Activated CD8-positive, alpha-beta memory T cell treated with anti-CD3 and anti-CD28 coated beads for 1 hour (primary cell): ENCODE measurements at places on chromosomes 16 and 17.

DNA sequence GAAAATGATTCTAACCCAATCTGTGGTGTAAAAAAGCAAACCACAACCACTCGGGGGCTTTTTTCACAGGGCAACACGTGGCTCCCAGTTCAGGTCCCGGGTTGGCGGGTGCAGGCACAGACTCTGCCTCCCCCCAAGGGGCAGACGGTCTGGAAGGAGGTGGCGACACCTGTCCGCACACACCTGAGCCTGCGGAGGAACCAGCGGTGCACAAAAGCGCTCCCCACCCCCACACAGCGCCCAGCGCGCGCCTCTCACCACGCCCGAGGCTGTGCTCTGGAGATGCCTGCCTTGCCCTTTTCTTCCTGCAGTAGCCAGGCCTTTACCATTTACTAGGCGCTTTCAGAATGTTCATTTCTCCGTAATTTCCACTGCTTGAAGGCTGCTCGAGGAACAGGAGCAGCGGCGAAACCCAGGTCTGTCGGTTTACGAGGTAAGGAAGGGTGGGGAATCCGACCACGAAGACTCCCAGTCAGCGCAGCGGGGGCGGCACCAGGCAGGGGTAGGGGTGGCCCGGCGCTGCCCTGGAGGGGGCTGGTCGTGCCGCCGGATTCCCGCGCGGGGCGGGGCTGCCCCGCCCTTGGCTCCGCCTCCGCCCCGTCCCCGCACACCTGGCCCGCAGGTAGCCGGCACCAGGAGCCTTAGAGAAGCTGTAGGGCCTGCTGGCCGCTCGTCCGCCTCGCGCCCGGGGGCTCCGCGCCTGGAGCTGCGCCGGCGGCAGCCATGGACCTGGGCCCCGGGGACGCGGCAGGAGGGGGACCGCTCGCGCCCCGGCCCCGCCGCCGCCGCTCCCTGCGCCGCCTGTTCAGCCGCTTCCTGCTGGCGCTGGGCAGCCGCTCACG lies at the start of gene USP43:
TSS of gene USP43 (plus strand) at position 608 of the 842 bp plus-strand sequence. CDS start at position 724, 116 bp downstream.
- no peak for DNase-seq

DNA sequence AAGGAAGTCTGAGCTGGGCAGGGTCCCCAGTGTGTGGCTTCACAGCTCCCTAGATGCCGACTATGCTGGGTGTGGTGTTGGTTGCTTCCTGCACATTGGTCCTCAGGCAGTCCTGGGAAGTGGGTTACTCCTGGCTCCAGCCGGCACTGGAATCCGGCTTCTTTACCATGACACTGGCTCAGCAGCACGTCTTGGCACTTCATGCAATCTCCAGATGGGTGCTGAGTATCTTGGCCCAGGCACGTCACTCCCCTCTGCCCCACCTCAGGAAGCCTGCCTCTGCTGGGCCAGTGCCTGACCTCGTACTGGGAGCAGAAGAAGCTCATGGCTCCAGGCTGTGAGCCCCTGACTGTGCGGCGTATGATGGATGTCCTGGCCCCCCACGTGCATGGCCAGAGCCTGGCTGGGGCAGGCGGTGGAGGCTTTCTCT lies 24.5 kb downstream of the FCSK start:
- DNase-seq = no peak

DNA sequence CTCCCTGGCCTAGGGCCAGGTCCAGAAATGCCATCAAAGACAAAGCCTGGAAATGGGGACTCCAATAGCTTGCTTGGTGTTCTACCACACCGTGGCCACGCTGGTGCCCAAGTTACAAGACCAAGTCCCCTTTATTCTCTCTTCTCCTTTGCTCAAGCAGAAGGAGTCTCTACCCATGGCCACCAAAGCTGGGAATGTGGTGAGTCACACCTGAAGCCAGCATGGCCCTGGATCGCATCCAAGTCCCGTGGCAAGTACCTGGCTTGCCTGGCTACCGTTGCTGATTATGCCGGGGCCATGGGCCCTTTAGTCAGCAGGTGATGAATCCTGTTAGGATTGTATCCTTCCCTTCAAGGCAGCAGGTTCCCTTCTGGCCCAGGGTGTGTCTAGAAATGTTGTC lies 260.0 kb downstream of the HAPSTR1 start:
- no peak for DNase-seq

DNA sequence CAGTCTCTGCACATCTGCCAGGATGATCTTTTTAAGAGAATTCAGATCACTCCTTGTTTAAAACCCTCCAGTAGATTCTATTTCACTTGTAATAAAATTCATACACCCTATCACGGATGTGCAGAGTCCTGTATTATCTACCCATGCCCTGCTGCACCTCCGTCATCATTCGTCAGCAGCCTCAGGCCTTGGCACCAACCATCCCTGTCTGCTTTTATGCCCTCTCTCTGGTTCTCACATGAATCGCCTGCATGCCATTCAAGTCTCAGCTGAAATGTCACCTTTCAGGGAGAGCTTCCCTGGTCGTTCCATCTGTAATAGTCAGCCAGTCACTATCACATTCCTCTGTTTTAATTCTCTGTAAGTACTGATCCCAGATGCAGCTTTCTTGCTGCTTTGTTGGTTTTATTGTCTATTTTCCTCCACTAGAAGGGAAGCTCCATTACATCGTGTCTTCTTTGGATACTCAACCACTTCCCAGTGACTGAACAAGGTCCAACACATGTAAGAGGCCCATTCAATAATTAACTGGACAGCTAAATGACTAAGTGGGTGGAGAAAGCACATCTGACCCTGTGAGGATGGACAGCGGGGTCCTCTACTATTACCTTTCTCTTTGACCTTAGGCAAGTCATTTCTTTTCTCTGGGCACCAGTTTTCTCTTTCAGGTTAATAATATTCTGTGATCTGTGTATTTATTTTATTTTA lies 81.2 kb upstream of the GOT2 start:
- no peak for DNase-seq

- DNase-seq = no peak
Measured at GRCh38 chr17:78886954-78887353, 16.0 kb downstream of the CEP295NL start.
